ENCODE measurements at places on chromosomes 3 and 15. TPM values are rescaled to one million over a fixed set of nuclear protein-coding genes. Genes with fewer than 3 reads are reported as not detected.

The WNT7A gene
- not detected for total RNA-seq

The IRAK2 gene
- 8.3 TPM for total RNA-seq

The KBTBD13 gene
- 1.5 TPM for total RNA-seq

The ITGA11 gene
- 138 TPM for total RNA-seq

The HYAL1 gene
- total RNA-seq, result 9.3 TPM

The GABRR3 gene
- not detected for total RNA-seq

The SGO1 gene
- not detected for total RNA-seq

The ANKRD34C gene
- 0.42 TPM for total RNA-seq

DNA sequence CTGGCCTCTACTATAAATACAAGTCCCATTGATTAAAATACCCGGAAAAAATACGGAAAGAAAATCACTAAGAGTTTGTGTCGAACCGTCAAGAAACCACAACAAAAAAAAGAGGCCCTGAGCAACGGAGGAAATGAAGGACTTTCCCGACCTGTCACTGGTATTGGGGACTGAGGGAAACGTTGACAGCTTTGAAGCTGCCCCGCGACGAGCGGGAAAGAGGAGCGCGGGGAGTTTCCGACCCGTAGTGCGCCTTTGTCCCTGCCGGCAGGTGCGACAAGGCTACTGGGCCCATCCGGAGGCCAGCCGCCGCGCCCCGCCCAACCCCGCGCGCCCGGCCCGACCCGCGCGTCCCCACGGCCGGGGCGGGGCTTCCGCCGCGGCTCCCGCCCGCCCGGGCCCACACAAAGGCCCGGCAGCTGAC is 416 bp downstream of the PBRM1 start:
- peak overlapping the region; percentile 86 for H3K4me3 ChIP-seq
- H3K4me1 ChIP-seq, result peaks cover 3% of the 10 kb centered on the region
- H3K27ac ChIP-seq, result peak overlapping the region; percentile 72

GRCh38 chr3:63654931-63655330 is 2.5 kb downstream of the SNTN start:
- no peaks in the 10 kb centered on the region for H3K27me3 ChIP-seq
- H3K36me3 ChIP-seq, result no peaks in the 10 kb centered on the region
- DNase-seq, result no peak
- no peak overlapping the region for H3K27ac ChIP-seq
- H3K4me3 ChIP-seq, result no peak overlapping the region
- H3K4me1 ChIP-seq, result no peaks in the 10 kb centered on the region

DNA sequence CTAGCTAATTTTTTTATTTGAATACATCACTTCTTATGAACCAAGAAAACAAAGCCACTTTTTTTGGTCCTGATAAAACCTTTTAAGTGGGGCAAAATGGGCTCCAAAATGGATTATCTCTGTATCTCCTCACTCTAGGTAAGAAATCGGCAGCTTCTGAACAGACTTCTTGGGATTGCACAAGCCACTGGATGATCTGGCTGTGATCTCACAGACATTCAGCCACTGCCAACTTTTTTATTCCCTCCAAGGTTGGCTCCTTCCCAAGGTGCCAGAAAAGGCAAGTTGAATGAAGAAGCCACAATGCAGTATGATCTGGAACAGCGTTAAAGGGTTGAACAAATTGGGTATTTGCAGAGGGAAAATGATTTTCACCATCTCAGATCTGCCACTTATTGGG is 73.2 kb downstream of the PRICKLE2 start:
- no peaks in the 10 kb centered on the region for H3K4me1 ChIP-seq
- H3K4me3 ChIP-seq, result no peak overlapping the region
- DNase-seq, result no peak
- no peaks in the 10 kb centered on the region for H3K27me3 ChIP-seq
- no peaks in the 10 kb centered on the region for H3K36me3 ChIP-seq
- H3K27ac ChIP-seq, result no peak overlapping the region

GRCh38 chr3:3305084-3305483 is 125.6 kb upstream of the CRBN start:
- H3K27me3 ChIP-seq, result no peaks in the 10 kb centered on the region
- H3K4me3 ChIP-seq, result no peak overlapping the region
- no peak overlapping the region for H3K27ac ChIP-seq
- H3K36me3 ChIP-seq, result no peaks in the 10 kb centered on the region
- no peak for DNase-seq

- no peak for DNase-seq
- no peaks in the 10 kb centered on the region for H3K27me3 ChIP-seq
- no peaks in the 10 kb centered on the region for H3K36me3 ChIP-seq
- H3K4me3 ChIP-seq, result no peak overlapping the region
- no peak overlapping the region for H3K27ac ChIP-seq
Measured at GRCh38 chr3:159872374-159873109, 116.1 kb upstream of the IL12A start.

- H3K4me1 ChIP-seq, result no peaks in the 10 kb centered on the region
- no peak for DNase-seq
- H3K4me3 ChIP-seq, result no peak overlapping the region
- H3K27ac ChIP-seq, result no peak overlapping the region
- H3K27me3 ChIP-seq, result no peaks in the 10 kb centered on the region
Measured at GRCh38 chr15:95511671-95512070, 818.8 kb upstream of the NR2F2 start.

DNA sequence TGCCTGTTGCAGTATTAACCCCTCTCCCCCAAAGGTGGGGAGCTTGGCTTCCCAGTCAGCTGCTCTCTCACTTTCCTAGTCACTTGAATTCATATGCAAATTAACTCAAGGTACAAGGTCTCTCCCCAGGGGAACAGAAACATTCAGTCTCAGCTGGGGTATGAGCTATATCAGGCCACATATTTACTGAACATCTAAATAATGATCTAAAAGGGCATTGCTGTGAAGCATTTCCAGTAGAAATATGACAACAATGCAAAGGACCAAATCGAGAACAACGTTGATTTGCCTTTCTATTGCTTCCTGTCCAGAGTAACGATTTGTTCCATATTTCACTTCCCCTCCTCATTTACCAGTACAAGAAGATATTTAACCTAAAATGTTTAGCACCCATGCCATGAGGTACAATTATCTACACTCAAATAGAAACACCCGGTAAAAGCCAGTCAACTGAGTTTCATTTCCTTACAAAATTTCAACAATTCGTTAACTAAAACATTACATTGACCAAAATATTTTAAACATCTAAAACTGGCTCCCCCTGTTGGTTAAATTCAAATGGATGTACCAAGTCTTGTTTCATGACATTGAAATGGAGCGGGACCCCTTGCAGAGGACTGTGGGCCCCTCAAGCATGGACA is 36.5 kb upstream of the KLHL6 start:
- DNase-seq, result no peak
- H3K36me3 ChIP-seq, result no peaks in the 10 kb centered on the region
- no peaks in the 10 kb centered on the region for H3K27me3 ChIP-seq
- H3K27ac ChIP-seq, result no peak overlapping the region

GRCh38 chr15:28096670-28097431 is 2.3 kb downstream of the OCA2 start:
- peak overlapping the region; percentile 97 for H3K27ac ChIP-seq
- H3K4me1 ChIP-seq, result no peaks in the 10 kb centered on the region
- no peaks in the 10 kb centered on the region for H3K36me3 ChIP-seq
- DNase-seq, result no peak

- peaks cover 5% of the 10 kb centered on the region for H3K36me3 ChIP-seq
- no peaks in the 10 kb centered on the region for H3K27me3 ChIP-seq
- H3K4me1 ChIP-seq, result no peaks in the 10 kb centered on the region
- no peak overlapping the region for H3K27ac ChIP-seq
- no peak overlapping the region for H3K4me3 ChIP-seq
- no peak for DNase-seq
Measured at GRCh38 chr3:142348460-142348859, 99.4 kb downstream of the XRN1 start.

- H3K27me3 ChIP-seq, result no peaks in the 10 kb centered on the region
- no peak overlapping the region for H3K4me3 ChIP-seq
- H3K27ac ChIP-seq, result no peak overlapping the region
- no peaks in the 10 kb centered on the region for H3K4me1 ChIP-seq
- DNase-seq, result no peak
- no peaks in the 10 kb centered on the region for H3K36me3 ChIP-seq
Measured at GRCh38 chr15:43487271-43487895, 5.6 kb downstream of the TP53BP1 start.

DNA sequence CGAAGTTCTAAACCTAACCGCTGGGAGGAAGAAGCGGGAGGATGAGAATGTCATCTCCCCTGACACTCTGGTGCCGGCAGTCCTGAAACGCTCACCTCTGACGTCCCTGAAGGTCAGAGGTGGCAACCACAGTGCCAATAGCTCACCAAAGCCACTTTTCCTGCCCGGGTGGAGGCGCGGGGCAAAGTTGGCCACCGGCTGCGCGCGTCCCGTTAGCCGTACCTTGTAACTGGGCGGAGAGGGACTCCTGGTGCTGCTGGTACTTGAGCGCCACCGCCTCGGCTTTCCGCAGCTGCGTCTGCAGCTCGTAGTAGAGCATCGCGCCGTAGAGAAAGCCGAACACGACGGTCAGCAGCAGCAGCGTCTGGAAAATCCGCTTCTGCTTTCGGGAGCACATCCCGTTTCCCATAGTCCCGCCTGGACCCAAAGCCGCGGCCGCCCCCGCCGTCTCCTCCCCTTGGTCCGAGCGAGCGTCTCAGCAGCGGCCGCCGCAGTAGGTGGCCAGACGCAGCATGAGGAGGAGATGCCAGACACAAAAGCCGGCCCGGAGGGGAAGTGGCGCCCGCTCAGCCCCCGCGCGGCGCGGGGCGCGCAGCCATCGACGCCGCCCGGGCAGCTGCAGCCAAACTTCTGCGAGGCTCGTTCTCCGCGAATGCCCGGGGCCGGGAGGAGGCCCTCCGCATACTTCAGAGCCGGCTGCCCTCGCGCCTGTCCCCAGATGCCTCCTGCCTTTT is 680 bp downstream of the GOLIM4 start:
- peak overlapping the region; percentile 88 for H3K27ac ChIP-seq
- peaks cover 8% of the 10 kb centered on the region for H3K4me1 ChIP-seq
- peak overlapping the region; percentile 57 for H3K4me3 ChIP-seq
- H3K27me3 ChIP-seq, result no peaks in the 10 kb centered on the region

DNA sequence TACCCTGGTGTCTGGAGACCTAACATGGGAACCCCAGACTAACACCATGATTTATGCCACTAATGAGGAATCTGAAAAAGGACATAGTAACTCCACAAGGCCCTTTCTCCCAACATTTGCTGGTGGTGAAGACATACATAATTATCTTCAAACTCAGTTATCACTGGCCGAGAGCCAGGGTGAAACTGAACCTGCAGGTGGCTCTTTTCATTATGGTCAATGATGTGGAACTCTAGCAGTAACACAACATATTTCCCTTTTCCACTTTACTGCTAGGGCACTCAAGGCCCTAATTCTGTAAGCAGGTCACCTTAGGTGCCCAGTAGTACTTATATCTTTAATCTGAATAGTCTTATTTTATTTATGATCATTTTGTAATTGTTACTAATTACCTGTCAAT is 326.4 kb upstream of the SATB1 start:
- no peak for DNase-seq
- no peaks in the 10 kb centered on the region for H3K36me3 ChIP-seq
- H3K27me3 ChIP-seq, result no peaks in the 10 kb centered on the region
- no peak overlapping the region for H3K4me3 ChIP-seq
- no peaks in the 10 kb centered on the region for H3K4me1 ChIP-seq
- no peak overlapping the region for H3K27ac ChIP-seq

DNA sequence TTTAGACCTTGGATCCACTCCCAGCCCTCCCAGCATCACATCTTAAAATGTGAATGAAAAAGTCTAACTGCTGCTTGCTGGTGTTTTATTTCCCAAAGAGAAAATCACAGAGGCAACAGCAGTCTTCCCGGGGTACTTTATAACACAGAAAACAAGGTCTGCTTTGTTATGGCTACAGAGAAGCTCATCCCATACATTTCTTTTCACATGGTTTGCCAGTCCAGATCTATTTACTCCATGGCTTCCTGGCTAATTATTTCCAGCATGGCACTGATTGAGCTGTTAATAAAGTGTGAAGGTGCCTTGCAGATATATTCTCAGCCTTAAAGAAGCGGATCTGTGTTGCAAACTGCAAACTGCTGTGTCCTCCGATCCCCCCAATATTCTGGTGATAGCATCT is 466.1 kb upstream of the CFAP20DC start:
- no peak overlapping the region for H3K4me3 ChIP-seq
- no peaks in the 10 kb centered on the region for H3K4me1 ChIP-seq
- H3K27me3 ChIP-seq, result no peaks in the 10 kb centered on the region
- no peak for DNase-seq

DNA sequence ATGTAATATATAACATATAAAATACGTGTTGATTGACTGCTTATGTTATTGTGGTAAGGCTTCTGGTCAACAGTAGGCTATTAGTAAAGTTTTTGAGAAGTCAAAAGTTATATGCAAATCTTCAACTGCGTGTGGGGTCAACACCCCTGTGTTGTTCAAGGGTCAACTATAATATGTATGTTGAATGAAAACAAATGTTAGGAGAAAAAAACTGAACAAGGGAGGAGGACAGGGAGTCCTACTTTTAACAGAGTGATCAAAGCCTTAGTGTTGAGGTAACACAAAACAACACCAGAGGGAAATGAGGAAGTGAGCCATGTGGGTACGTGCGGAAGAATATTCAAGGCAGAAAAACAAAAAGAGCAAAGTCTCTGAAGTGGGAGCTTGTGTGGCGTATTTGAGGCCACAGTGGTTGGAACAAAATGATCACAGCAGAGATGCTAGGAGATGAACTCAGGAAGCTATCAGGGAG is 62.5 kb downstream of the SFMBT1 start:
- no peaks in the 10 kb centered on the region for H3K36me3 ChIP-seq
- no peaks in the 10 kb centered on the region for H3K4me1 ChIP-seq
- no peak for DNase-seq
- no peak overlapping the region for H3K4me3 ChIP-seq

DNA sequence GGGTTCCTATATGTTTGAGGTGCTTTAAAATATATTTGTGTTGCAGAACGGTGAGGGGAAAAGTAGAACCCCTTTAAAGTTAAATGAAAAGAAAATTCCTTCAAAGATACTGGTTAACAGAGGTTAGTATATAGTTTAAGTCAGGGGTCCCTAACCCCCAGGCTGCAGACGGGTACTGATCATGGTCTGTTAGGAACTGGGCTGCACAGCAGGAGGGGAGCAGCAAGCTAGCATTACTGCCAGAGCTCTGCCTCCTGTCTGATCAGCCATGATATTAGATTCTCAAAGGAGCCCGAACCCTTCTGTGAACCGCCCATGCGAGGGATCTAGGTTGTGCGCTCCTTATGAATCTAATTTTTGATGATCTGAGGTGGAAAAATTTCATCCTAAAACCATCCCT is 37.5 kb upstream of the RFX7 start:
- no peak for DNase-seq
- no peaks in the 10 kb centered on the region for H3K4me1 ChIP-seq
- H3K36me3 ChIP-seq, result no peaks in the 10 kb centered on the region
- H3K4me3 ChIP-seq, result no peak overlapping the region
- no peak overlapping the region for H3K27ac ChIP-seq

GRCh38 chr3:8652324-8652987 is 7.9 kb upstream of the SSUH2 start:
- H3K27me3 ChIP-seq, result no peaks in the 10 kb centered on the region
- no peak overlapping the region for H3K27ac ChIP-seq
- no peak for DNase-seq
- peaks cover 4% of the 10 kb centered on the region for H3K4me1 ChIP-seq

- DNase-seq, result no peak
- H3K4me3 ChIP-seq, result no peak overlapping the region
- H3K27ac ChIP-seq, result no peak overlapping the region
- no peaks in the 10 kb centered on the region for H3K36me3 ChIP-seq
Measured at GRCh38 chr3:36954452-36955134, 9.7 kb upstream of the TRANK1 start.

- DNase-seq, result no peak
- H3K36me3 ChIP-seq, result no peaks in the 10 kb centered on the region
- no peak overlapping the region for H3K27ac ChIP-seq
- H3K4me1 ChIP-seq, result no peaks in the 10 kb centered on the region
Measured at GRCh38 chr3:23455775-23456174, 252.6 kb downstream of the UBE2E2 start.

Measured in aorta (tissue), 5 donors.